Fibroblast of villous mesenchyme (primary cell): ENCODE measurements at places on chromosomes 7 and 10. TPM values are rescaled to one million over a fixed set of nuclear protein-coding genes. Genes with fewer than 3 reads are reported as not detected.

Gene MAGI2
- total RNA-seq: 20.0 and 24.6 TPM in 2 replicates

Gene POLR2J
- 28.0 and 34.5 TPM in 2 replicates for total RNA-seq

Gene FRAT2
- 5.2 and 5.8 TPM in 2 replicates for total RNA-seq

Gene SDK1
- total RNA-seq: 0.43 and 0.64 TPM in 2 replicates
